Activated naive CD4-positive, alpha-beta T cell treated with anti-CD3 and anti-CD28 coated beads for 36 hours (primary cell): ENCODE measurements at places on chromosomes 3 and 15. TPM values are rescaled to one million over a fixed set of nuclear protein-coding genes. Genes with fewer than 3 reads are reported as not detected.

The CAPN3 gene
- 1.5 TPM for total RNA-seq

The FBXO40 gene
- not detected for total RNA-seq

The MCTP2 gene
- total RNA-seq, result 35.1 TPM

The SLC6A20 gene
- total RNA-seq, result not detected

The SNTN gene
- total RNA-seq, result not detected

The PRR20G gene
- total RNA-seq, result not detected

The CIB2 gene
- 2.1 TPM for total RNA-seq

The MYL3 gene
- not detected for total RNA-seq

The FBXW12 gene
- total RNA-seq, result not detected

The CORO2B gene
- total RNA-seq, result not detected

The ITPKA gene
- 1.0 TPM for total RNA-seq

The CHRNA7 gene
- total RNA-seq, result not detected

The GOLGA8N gene
- total RNA-seq, result 1.4 TPM

The RTP3 gene
- not detected for total RNA-seq

The GPR87 gene
- total RNA-seq, result 0.19 TPM

The TKT gene
- total RNA-seq, result 316 TPM

The ACTC1 gene
- not detected for total RNA-seq

The GOLGA8T gene
- total RNA-seq, result not detected

The PLA2G4E gene
- not detected for total RNA-seq

The GOLGA8M gene
- 0.12 TPM for total RNA-seq

The SLC35G2 gene
- total RNA-seq, result 0.31 TPM

The MITF gene
- total RNA-seq, result not detected

The SEC62 gene
- 73.3 TPM for total RNA-seq

The CLDN16 gene
- total RNA-seq, result not detected
